RPMI7951 (cell line): ENCODE measurements at places on chromosomes 3 and 15.

- no peak for DNase-seq
Measured at GRCh38 chr3:126431103-126431534, 36.4 kb downstream of the CFAP100 start.

DNA sequence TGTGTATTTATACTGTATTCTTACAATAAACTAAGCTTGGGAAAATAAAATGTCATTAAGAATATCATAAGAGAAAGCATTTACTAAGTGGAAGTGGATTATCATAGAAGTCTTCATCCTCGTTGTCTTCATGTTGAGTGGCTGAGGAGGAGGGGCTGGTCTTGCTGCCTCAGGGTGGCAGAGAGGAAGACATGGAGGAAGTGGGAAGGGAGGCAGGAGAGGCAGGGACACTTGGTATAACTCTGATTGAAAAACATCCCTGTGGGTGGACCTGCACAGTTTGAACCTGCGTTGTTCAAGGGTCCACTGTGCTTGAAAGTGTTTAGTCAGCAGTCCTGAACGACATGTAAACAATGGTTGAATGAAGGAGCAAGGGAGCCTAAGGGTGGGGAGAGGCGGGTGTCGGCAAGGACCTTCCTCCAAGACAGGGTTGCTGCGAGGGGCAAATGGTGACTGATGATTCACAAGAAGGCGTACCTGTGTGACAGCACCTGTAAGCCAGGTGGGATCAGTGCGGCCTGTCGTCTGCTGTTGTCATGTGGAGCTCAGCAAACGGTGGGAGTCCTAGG is 103.8 kb upstream of the KLF13 start:
- no peak for DNase-seq

DNA sequence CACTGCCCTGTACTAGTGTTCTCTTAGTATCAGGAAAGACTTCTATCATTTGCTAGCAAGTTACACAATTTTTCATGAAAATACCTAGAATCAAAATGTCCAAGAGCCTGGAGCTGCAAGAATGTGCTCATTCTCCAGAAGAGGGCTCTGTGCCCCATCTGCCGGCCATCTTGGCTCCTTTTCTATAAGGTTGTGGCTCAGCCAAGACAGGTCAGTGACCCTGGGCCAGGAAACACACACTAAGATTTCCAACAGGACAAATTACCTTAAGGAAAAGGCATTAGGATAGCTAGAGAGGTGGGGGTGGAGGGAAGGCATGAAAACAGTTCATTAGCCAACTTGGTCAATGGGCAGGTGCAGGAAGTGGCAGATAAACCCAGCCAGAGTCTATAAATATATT is 20.7 kb downstream of the TIMP4 start:
- peak; percentile 39 for DNase-seq

- no peak for DNase-seq
Measured at GRCh38 chr3:165191491-165191890, 4.7 kb downstream of the SLITRK3 start.

GRCh38 chr3:80643421-80643820 is 875.6 kb upstream of the ROBO1 start:
- DNase-seq, result no peak

DNA sequence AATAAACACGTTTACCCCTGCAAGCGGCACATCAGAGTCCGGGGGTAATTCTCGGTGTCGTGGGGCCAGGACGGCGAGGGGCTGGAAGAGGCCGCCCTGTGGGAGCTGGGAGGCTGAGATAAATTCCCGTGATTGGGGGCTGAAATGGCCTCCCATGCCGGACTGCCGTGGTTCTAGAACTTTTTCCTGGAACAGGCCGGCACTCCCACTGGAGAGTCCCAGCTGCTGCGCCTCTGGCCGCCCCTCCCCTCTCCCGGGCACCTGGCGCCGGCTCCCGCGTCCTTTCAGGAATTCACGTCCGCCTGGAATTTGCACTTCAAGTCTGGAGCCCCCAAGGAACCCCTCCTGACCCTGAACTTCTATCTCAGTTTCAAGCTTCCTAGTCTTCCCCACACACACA is 10.8 kb upstream of the LRRC2 start:
- DNase-seq, result no peak

- no peak for DNase-seq
Measured at GRCh38 chr15:58882243-58882642, 51.2 kb downstream of the SLTM start.

DNA sequence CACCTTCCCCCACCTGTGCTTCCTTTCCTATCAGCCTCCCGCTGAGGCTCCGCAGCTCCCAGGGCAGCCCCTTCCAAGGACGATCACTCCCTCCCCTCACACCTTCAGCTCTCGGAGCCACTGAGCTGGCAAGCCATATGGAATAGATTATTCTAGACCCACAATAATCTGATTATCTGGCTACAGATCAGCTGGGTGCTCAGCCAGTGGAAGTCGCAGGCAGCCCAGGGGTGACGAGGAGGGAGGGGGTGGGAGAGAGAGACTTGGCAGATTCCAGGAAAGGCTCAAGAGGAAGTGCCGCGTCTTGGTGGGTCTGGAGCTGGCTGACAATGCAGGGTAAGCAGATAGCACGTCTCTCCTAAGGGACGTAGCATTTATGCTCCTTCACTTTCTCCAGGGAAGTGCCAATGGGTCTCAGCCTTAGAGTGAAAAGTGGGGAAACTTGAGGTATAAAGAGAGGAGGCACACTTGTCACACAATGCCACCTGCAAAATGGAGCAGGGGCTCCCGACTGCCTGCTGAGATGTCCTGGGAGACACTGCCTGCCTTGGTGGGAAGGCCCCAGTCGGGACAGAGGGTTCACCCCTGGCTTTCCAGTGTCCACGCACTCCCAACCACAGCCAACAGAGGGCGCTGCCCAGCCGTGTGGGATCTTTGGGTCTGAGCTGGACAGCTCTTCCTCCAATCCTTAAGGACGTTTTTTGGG is 9.4 kb upstream of the MESP1 start:
- DNase-seq, result peak; percentile 72

GRCh38 chr15:100308213-100308600 is 33.6 kb downstream of the ADAMTS17 start:
- DNase-seq, result no peak

- DNase-seq, result no peak
Measured at GRCh38 chr3:4772171-4772804, 206.9 kb upstream of the BHLHE40 start.

DNA sequence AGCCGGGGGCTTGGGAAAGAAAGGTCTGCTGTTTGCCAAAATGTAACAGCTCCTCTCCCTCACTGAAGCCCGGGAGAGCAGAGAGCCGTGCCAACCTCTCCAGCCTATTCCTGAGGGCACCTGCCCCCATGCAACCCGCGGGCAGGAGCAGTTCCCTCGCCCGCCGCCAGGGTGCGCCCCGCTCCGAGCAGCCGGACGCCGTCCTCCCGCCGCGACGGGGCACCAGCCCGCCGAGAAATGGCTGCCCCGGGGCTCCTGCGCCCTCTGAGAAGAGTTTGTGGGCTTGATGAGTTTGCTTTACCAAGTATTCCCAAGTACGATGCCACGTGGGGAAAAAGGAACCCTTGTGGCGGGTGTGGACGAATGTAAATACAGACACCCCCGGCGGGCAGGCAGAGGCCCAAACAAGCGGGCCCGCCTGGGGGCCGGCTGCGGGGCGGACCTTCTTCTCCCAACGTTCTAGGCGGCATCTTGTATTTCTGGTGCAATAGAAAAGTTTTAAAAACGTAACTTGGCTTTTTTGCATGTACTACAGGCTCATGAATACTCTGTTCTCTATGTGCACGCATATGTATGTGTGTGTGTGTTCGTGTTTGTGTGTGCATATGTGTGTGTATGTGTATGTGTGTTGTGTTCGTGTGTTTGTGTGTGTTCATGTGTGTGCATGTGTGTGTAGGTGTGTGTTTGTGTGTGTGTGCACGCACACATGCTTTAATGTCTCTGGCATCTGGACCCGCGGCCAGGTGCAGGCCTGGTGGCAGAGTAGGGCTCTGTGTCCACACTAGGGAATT is 162.9 kb downstream of the CHSY1 start:
- peak; percentile 46 for DNase-seq

DNA sequence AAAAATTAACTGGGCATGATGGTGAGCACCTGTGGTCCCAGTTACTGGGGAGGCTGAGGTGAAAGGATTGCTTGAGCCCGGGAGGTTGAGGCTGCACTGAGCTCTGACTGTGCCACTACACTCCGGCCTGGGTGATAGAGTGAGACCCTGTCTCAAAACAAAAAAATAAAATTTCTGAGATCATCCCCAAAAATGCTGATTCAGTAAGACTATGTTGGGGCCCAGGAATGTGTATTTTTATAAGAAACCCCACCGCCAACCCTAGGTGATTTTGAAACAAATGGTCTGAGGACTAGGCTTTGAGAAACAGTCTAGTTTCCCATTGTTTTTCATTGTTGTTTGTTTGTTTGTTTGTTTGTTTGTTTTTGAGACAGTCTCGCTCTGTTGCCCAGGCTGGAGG is 4.1 kb downstream of the SLC27A2 start:
- no peak for DNase-seq

- DNase-seq, result no peak
Measured at GRCh38 chr3:7346364-7346763, 485.4 kb downstream of the GRM7 start.

- peak; percentile 34 for DNase-seq
Measured at GRCh38 chr15:67550522-67550921, 8.0 kb downstream of the MAP2K5 start.

GRCh38 chr15:94004697-94005096 is 226.7 kb upstream of the MCTP2 start:
- no peak for DNase-seq

DNA sequence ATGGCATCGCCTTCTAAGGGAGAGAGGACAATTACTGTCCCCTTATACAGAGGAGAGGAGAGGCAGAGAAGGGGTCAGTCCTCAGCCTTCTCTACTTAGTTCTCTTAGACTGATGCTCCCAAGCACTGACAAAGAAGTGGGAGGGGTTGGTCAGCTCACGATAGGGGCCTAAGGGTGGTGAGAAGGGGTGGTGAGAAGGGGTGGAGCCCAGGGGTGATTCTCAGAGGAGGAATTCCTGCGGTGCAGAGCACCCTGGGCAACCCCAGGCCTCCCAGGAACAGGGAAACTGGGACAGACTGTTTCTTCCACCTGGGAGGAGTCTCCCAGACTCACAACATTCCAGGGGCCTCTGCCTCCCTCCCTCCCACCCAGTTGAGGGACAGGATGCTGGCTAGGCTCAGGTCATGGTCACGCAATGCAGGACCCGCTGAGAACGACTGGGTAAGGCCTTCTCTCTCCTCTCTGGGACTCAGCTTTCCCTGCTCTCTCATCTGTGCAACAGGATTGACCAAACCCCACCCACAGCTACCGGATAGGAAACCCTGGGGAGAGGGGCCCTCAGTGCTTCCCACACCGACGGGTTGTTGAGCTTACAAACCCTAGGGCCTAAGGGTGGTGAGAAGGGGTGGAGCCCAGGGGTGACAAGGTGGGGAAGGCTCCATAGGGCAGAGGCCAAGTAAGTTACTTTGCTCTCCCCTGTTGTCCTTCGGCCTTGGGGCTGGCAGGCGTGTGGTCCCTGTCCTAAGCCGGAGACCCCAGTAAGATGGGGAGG is 1.5 kb downstream of the TPRA1 start:
- DNase-seq, result peak; percentile 83

- DNase-seq, result peak; percentile 51
Measured at GRCh38 chr15:88465633-88466224, 1.5 kb downstream of the MRPL46 start.

- no peak for DNase-seq
Measured at GRCh38 chr3:120224237-120224636, 60.8 kb downstream of the GPR156 start.

DNA sequence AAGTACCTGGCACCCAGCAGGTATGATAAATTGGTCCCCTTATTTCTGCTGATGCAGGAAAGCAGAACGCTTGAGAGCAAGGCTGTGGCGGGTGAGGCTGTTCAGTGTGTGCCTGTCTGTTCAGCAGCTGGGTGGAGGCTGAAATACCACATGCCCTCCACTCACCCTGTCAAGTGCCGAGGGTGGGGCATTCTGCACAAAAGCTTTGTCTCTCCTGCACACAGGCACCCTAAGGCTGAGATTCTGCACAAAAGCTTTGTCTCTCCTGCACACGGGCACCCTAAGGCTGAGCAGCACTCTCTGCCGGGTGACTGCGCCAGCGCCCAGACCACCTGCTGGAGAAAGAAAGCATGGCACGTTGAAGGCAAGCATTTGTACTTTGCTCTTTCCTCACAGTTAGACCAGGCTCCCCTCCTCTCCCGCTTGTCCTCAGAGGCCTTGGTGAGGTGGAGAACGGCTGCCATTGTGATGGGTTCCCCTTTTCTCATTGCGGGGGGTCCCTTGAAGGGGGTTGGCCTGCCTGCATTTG is 97.5 kb downstream of the BDH1 start:
- peak; percentile 49 for DNase-seq

GRCh38 chr3:69876073-69876472 is 123.5 kb upstream of the SAMMSON start:
- no peak for DNase-seq

DNA sequence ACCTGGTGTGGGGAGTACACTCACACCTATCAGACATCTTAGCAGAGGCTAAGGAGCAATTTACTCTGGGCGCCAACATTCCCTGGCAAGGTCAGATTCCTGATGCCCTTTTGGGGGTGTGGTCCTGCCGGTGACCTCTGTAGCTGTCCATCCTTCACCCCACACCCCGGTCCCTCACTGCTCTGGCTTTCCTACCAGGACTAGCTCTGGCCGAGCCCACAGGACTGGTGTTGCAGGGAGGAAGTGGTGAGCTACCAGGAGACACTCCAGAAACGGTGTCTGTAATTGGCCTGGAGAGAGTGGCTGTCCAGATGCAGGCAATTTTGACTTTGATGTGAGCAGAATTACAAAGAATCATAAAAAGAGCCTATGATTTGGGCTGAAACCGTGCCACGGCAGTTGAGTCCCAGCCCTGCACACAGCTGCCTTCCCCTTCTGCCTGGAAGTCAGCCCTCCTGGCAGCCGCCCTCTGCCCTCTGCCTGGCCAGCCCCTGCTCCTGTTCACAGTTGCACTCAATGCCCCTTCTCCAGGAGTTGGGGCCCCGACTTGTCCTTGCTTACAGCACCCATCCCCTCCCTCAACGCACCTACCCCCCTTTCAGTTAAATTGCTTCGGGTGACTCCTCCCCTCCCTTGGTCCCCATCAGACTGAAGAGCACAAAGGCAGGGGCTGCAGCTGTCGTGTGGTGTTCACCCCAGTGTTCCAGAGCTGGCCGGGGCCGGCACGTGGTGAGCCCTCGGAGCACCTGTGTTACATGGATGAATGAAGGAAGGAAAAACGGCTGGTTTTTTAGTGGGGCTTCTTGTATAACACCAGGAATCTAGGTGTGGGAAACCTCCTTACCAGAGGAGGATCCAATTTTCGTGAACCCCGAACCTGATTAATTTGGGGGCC is 80.2 kb upstream of the TPM1 start:
- no peak for DNase-seq

- peak; percentile 90 for DNase-seq
Measured at GRCh38 chr15:86611417-86612040, 531.9 kb downstream of the AGBL1 start.

DNA sequence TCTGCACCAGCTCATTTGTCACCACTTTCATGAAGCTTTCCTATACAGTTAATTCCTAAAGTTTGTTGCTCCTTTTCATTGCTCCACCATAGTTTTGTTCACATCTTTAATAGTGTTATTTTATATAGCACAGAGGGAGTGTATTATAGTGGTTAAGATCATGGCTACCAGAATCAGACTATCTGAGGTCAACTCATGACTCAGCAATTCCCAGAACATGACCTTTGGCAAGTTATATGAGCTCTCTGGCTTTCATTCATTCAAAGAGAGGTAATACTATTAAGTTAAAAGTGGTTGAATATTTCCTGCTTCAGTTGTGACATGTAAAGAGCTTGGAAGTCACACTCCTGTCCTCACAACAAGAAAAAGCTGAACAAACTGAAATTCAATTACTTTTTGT is 1073.5 kb downstream of the NAALADL2 start:
- no peak for DNase-seq
